ENCODE measurements at places on chromosomes 4 and X.

DNA sequence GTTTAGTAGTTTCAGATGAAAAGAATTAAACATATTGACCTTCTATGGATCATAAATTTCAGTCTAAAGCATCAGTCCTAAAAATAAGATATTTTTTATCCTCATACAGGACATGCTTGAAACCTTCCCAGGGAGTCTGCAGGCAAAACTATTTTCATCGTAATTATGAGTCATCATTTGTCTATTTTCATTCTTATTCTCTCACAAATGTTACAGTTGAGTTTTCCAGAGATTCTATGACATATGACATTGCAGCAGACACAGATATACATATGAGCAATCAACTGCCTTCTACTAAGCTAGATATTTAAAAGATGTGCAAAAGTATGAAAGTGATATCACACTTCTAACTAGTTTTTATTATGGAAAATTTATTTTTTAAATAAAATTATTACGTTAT is 398.0 kb downstream of the MAGEB5 start:
- no peaks in the 10 kb centered on the region for H3K4me1 ChIP-seq
- no peak overlapping the region for H3K4me3 ChIP-seq
- H3K27ac ChIP-seq: no peak overlapping the region
- no peaks in the 10 kb centered on the region for H3K27me3 ChIP-seq
- DNase-seq: no peak

DNA sequence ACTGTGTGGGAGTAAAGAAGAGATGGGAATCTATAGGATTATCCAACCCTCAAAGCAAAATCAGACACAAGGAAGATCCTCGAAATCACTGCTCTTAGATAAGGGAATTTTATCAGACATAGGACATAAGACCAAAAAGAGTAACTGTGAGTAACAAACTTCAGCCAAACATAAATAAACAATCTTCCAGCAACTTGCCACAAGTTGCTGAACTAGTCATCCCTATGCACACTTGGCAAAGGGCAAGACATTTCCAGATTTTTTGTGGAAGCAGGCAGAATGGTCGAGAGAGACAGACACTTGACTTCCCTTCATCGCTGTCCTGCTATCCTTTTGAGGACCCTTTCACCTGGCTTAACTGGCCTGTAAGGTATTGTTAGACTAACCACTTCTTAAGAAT is 89.6 kb downstream of the KCNIP4 start:
- H3K27me3 ChIP-seq: no peaks in the 10 kb centered on the region
- no peak overlapping the region for H3K27ac ChIP-seq
- no peaks in the 10 kb centered on the region for H3K36me3 ChIP-seq
- no peaks in the 10 kb centered on the region for H3K4me1 ChIP-seq
- DNase-seq: no peak

DNA sequence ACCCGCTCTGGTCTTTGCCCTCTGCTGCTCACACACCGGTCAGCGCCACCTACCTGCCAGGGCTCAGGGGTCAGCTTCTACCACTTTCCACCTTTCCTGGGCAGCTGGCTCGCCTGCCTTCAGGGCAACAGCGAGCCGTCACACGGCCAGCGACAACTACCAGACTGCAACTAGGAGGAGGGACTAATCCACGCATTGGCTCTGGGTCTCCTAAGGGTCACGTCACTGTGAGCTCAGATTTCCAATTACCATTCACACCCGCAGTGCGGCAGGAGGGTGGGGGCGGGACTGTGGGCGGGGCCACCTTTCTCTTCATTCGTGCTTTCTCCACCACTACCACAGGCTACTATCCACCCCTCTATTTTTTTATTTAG is at the start of gene BEX5:
TSS of gene BEX5 (minus strand) at position 172 of the 374 bp plus-strand sequence. CDS start 1,712 bp downstream, outside the sequence.
- DNase-seq: no peak
- no peak within 1 kb of the TSS for H3K27ac ChIP-seq
- H3K36me3 ChIP-seq: no peaks in the 10 kb centered on the region

DNA sequence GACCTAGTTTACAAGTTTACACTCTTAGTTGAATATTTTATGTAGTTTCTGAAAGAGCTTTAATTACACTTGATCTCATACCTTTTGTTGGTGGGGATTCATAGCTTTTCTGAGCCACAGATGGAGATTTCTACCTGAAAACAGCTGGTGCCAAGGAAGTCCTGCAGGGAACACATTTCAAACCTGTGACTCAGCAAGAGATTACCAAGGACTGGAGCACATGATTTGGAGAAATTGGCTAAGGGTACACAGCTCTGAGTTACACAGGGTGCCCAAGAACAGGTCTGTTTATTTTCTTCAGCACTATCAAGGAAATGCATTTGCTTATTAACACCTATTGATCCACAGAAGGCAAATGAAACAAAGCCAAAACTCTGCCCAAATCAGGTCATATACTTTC is 691.5 kb downstream of the KCTD8 start:
- no peak for DNase-seq
- no peaks in the 10 kb centered on the region for H3K4me1 ChIP-seq
- H3K4me3 ChIP-seq: no peak overlapping the region
- H3K36me3 ChIP-seq: no peaks in the 10 kb centered on the region
- no peaks in the 10 kb centered on the region for H3K27me3 ChIP-seq

DNA sequence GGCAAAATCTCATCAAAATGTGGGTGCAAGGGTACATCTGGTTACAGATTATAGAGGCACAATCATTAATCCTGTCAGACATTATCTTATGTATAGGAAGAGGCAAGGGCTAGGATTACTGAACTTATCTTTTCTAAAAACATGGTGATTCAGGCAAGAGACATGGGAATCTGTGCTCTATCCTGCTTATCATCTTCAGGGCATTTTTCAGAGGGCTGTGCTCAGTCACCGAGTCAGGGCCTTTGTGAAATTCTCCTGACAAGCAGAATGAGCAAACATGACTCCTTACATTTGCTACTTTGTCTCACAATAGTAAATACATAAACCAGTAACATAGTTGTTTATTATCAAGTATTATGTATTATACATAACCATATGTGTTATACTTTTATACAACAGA is 84.2 kb upstream of the KCTD8 start:
- no peaks in the 10 kb centered on the region for H3K4me1 ChIP-seq
- H3K36me3 ChIP-seq: no peaks in the 10 kb centered on the region
- H3K27me3 ChIP-seq: no peaks in the 10 kb centered on the region
- H3K4me3 ChIP-seq: no peak overlapping the region

DNA sequence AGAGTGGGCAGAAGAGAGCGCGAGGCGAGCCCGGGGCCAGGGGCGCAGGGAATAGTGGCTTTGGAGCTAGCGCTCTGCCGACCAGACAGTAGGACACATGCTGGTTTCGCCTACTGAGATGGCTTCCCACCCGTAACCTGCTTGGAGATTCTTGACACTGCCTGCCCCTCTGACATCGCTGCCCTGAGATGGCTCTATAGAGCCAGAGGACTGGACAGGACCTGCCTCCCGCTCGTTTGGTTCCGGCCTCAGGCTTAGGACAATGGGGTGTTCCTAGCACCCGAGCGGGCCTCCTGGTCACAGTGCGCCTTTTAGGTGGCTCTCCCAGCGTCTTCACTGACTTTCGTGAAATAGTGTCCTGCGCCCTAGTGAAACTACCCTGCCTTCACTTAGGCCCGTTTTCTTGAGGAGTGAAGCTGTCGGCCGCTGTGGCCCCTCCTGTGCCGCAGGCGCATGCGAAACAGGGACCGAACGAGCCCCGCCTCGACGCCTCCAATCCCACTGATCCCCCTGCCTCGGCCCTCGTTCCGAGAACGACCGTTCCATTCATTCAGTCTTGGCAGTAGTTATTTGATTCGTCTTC is 608 bp downstream of the TAF1 start:
- H3K4me3 ChIP-seq: peak overlapping the region; percentile 78
- peak overlapping the region; percentile 91 for H3K27ac ChIP-seq
- no peaks in the 10 kb centered on the region for H3K27me3 ChIP-seq
- H3K36me3 ChIP-seq: no peaks in the 10 kb centered on the region
- H3K4me1 ChIP-seq: peaks cover 23% of the 10 kb centered on the region

- no peak overlapping the region for H3K27ac ChIP-seq
- peak; percentile 60 for DNase-seq
- peaks cover 28% of the 10 kb centered on the region for H3K4me1 ChIP-seq
- no peaks in the 10 kb centered on the region for H3K27me3 ChIP-seq
- no peaks in the 10 kb centered on the region for H3K36me3 ChIP-seq
Observed at GRCh38 chr4:26237916-26238315, 82.9 kb upstream of the RBPJ start.

DNA sequence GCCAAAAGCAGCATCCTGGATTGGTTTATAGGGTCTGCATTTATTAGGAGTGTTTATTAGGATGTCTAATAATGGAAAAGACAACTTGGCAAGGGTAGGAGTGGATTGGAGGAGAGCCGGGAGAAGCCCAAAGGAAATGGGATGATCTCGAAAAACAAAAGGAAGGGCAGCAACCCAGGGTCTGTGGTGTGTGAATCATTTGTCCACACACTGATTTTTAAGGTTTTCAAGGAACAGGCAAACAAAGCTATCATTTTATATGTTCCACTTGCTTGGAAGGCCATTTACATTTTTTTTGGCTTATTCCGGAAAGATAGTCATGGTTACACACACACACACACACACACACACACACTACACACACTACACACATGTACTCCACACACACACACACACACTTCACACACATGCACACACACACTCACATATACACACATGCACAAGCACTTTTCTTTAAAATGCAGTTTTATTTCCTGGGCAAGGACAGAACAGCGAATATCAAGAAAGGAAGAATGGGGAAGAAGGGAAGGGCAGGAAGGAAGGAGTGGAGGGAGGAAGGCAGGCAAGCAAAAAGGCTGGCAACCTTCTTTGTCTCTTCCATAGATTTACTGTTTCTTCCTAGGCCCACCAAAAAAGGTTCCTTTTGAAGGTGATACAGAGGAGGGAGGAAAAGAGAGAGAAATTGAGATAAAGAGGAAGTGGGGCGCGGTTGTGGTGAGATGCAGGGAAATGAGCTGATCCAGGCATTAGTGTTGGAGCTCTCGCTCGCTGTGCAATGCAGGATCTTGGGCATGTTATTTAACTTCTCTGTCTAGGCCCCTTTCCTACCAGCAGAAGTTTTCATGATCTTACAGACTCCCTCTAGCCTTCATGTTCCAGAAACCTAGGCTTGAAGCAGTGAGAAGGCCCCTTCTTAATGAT is 88.6 kb upstream of the MAML3 start:
- peak overlapping the region; percentile 54 for H3K27ac ChIP-seq
- peaks cover 47% of the 10 kb centered on the region for H3K4me1 ChIP-seq
- H3K36me3 ChIP-seq: no peaks in the 10 kb centered on the region
- DNase-seq: no peak
- no peak overlapping the region for H3K4me3 ChIP-seq
- no peaks in the 10 kb centered on the region for H3K27me3 ChIP-seq

DNA sequence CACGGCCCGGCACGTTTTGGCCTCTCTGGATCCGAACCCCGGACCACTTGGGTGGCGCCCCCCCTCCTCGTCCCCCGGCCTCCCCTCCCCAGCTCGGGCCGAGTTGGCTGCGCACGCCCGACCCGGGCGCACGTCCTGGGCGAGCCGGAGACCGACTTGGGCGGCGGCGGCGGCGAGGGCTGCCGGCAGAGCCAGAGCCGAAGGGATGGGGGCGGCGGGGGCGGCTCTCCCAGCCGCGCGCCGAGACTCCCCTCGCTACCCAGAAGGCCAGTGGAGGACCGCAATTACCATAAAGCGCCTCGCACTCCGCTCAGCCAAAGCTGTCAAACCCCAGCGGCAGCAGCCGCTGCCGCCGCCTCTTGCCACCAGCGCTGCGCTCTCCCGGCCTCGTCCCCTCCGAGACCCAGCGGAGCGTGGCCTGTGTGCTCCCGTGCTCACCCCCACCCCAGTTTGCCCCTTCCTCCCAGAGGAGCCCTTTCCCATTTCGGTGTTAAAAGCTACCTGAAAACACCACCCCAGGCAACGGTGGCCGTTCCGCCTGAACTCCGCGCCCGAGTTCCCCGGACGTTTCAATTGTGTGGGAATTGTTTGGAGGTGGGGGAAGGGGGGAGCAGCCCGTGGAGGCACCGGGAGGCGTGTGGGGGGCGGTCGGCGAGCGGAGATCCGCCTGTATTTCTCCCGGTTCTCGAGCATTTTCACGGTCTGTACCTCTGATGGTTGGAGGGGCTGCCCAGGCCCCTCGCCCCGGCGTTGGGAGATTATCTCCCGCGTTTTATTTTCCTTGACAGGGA is 701 bp upstream of the BCOR start:
- no peaks in the 10 kb centered on the region for H3K27me3 ChIP-seq
- peak overlapping the region; percentile 75 for H3K4me3 ChIP-seq
- peak overlapping the region; percentile 87 for H3K27ac ChIP-seq
- DNase-seq: no peak
- peaks cover 29% of the 10 kb centered on the region for H3K4me1 ChIP-seq

DNA sequence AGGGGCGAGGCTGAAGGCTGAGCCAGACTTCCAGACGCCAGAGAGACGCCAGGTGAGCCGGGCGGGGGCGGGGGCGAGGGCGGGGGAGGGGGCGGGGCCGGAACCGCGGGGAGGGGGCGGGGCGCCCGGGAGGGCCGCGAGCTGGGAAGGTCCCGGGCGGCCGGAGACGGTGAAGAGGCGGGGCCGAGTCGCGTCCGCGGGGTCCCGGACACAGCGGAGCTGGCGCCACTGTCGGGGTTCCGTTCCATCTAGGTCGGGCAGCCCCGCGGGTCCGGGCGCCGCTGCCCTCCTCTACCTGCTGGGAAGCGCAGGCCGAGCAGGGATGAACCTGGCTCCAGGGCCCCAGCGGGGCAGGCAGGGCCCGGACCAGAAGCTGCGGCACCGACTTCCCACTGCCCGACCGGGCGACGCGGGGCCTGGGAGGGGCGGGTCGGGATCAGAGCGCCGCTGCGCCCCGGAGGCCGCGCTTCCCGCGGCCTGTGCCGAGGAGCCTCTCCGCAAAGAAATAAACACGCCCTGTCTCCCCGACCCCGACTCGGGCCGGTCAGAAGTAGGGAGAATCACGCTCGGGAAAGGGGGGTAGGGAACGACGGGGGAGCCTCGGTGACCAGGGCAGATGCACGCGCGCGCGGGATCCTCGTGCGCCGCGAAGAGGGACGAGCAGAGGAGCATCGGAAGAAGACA is 10.6 kb downstream of the HMX1 start:
- no peak for DNase-seq
- H3K27ac ChIP-seq: no peak overlapping the region
- H3K4me3 ChIP-seq: no peak overlapping the region
- no peaks in the 10 kb centered on the region for H3K27me3 ChIP-seq
- H3K36me3 ChIP-seq: no peaks in the 10 kb centered on the region

- H3K4me1 ChIP-seq: no peaks in the 10 kb centered on the region
- H3K27me3 ChIP-seq: no peaks in the 10 kb centered on the region
- H3K4me3 ChIP-seq: no peak overlapping the region
- no peak for DNase-seq
- peaks cover 13% of the 10 kb centered on the region for H3K36me3 ChIP-seq
- no peak overlapping the region for H3K27ac ChIP-seq
Observed at GRCh38 chr4:25370242-25370641, 6.8 kb upstream of the ANAPC4 start.

All from esophagus muscularis mucosa (tissue), 4 donors.